ENCODE measurements at places on chromosomes 12 and 14.
A peak's percentile ranks its signal among the peaks of the same experiment; 100 is the strongest.

DNA sequence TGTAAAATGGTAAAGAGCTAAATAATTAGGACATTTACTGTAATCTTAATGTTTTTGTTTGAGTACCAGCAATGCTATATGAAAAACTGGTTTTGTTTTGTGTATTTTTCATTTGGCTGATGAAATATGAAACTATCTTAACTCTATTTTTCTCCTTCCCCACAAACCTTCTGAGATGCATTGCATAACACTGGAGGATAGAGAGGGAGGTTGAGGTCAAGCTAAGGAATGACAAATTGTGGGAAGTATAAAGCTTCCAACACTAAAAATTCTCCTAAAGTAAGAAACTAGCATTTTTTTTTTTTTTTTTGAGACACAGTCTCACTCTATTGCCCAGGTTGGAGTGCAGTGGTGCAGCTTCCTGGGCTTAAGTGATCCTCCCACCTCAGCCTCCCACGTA is 31.5 kb upstream of the SRP54 start:
- DNase-seq = no peak
- H3K4me3 ChIP-seq = no peak overlapping the region
- no peak overlapping the region for H3K27ac ChIP-seq
- no peaks in the 10 kb centered on the region for H3K4me1 ChIP-seq
- no peaks in the 10 kb centered on the region for H3K27me3 ChIP-seq
- peaks cover 44% of the 10 kb centered on the region for H3K36me3 ChIP-seq

DNA sequence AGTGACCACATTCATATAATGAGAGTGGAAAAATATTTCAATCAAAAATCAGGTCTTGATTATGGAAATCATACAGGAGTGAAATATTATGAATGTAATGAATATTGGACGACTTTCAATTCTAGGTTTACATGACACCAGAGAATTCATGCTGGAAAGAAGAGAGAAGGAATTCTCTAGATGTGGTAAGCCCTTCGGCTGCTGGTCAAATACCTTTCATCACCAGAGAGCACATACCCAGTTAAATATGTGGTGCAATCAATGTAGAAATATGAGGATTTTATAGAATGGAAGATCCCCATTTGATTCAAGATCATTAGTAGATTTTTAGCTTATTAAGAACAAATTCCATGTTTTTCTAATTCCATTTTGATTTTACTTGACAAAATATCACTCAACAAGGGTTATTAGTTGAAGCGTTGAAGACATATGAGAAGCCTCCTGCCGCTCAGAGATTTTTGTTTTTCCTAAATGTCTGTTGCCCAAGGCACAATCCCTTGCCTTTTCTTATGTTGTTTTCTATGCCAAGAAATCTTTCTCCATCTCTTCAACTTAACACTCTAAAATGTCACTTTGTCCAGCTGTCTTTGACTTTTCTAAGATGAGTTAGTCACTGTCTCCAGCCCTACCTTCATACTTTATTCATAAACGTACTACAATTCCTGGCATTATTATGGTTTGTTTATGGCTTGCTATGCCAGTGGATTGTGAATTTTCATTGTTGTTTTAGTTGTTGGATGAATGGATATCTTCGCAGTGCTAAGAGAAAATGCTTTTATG is 72.8 kb upstream of the ZDHHC17 start:
- H3K4me1 ChIP-seq = no peaks in the 10 kb centered on the region
- no peaks in the 10 kb centered on the region for H3K36me3 ChIP-seq
- no peak overlapping the region for H3K27ac ChIP-seq
- no peak overlapping the region for H3K4me3 ChIP-seq
- H3K27me3 ChIP-seq = no peaks in the 10 kb centered on the region

DNA sequence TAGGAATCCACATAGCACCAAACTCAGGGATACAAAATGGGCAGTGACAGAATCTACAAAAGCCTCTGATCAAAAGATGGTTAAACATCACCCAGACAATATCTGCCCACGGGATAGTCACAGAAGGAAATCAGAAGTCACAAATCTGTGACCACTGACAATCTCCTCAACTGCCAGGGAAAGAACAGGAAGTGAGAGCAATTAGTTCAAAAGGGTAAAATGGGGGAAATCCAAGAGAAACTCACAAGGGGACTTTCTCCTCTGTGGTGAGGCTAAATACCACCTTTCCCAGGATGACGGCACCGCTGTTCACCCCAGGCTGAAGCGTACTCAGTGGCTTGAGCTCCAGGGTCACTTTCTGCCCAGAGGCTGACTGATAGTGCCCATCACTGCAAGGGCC is 10.7 kb downstream of the TTC5 start:
- H3K27ac ChIP-seq = no peak overlapping the region
- peaks cover 3% of the 10 kb centered on the region for H3K4me1 ChIP-seq
- no peak for DNase-seq
- H3K4me3 ChIP-seq = no peak overlapping the region
- no peaks in the 10 kb centered on the region for H3K27me3 ChIP-seq

DNA sequence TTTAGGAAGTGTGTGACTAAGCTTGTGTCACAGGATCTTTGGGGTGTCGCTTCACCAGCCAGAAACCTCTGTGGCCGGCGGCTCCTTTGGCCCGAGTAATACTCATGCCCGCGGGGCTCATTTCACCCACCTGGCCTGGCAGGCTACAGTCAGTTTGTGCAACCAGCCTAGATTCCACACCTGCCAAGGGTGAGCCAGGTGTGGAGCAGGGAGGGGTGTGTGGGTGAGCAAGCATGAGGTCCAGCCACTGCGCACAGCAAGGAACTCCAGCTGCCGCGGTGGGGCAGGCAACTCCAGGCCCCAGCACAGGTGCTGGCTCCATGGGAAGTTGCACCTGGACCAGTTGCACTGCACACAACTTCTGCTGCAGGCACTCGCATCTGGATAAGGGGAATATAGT is 462.3 kb upstream of the LRFN5 start:
- no peak for DNase-seq
- no peak overlapping the region for H3K4me3 ChIP-seq
- H3K27ac ChIP-seq = no peak overlapping the region
- H3K36me3 ChIP-seq = no peaks in the 10 kb centered on the region
- H3K4me1 ChIP-seq = no peaks in the 10 kb centered on the region

GRCh38 chr12:107761502-107761904 is 566 bp upstream of the PRDM4 start:
- H3K27me3 ChIP-seq = no peaks in the 10 kb centered on the region
- peaks cover 31% of the 10 kb centered on the region for H3K4me1 ChIP-seq
- H3K27ac ChIP-seq = peak overlapping the region; percentile 71
- peaks cover 37% of the 10 kb centered on the region for H3K36me3 ChIP-seq
- no peak for DNase-seq
- H3K4me3 ChIP-seq = peak overlapping the region; percentile 91

DNA sequence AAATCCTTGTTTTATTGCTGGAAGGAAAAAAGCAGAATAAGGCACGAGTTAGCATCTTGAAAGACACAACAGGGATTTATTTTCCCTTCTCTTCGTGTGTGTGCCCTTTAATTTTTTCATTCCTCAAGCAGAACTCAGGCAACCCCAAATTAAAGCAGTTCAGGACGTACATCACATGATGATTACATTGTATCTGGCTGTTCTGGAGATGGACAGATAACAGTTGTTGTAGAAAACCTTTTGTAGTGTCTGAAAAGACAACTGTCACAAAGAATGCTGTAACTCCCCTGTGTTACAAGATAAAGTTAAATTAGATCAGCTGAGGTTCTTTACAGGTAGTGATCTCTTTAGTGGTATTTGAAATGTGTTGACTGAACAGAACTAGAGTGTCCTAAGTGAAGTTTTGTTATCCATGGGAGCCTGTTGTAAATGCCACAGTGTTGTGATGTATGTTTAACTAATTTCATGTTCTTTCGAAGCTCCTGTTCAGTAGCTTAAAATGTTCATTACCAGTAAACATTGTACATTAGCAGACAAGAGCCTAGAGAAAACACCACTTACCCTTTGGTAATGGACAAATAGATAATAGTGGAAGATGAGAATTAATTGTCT is 58.5 kb downstream of the TMTC2 start:
- DNase-seq = no peak
- H3K27ac ChIP-seq = no peak overlapping the region
- no peaks in the 10 kb centered on the region for H3K4me1 ChIP-seq
- no peak overlapping the region for H3K4me3 ChIP-seq
- no peaks in the 10 kb centered on the region for H3K27me3 ChIP-seq

- H3K27ac ChIP-seq = no peak overlapping the region
- DNase-seq = no peak
- no peaks in the 10 kb centered on the region for H3K27me3 ChIP-seq
- no peak overlapping the region for H3K4me3 ChIP-seq
- no peaks in the 10 kb centered on the region for H3K4me1 ChIP-seq
- no peaks in the 10 kb centered on the region for H3K36me3 ChIP-seq
These were observed 252.9 kb upstream of the NAV3 start for GRCh38 chr12:77577791-77578190.

DNA sequence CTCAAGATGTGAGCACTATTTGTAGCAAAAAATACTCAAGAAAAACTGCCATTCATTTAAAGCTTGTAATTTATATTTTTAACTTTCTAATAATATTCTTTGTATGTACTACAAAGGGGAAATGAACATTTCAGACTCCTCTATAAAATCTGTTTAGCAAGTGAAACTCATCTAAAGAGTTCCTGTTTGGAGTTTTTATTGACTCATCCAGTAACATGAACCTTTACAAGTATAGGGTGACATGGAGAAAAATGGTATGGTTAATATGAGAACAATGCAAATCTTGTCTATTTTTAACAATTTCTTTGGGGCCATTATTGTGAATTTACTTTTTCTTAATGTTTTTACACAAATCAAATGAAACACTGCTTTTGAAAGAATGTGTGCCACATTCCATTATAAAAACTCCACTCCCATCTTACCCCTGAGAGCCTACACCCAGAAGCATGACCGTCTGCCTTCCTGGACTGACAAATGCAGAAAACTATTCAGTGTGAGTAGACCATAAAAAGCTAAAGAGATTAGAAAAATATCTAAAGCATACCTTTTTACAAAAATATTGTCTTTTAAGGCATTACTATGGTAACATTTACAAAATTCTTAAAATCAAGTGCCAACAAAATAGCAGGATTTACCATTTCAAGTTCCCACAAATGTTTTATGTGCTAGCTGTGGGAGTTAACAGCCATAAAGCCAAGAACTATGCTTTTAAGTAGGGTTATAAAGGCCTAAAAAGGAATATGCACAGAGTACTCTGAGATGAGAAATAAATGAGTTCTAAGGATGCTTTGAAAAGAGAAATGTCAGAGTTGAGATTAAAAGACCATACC is 144.0 kb downstream of the ADAMTS20 start:
- H3K36me3 ChIP-seq = no peaks in the 10 kb centered on the region
- no peak overlapping the region for H3K4me3 ChIP-seq
- no peak for DNase-seq
- H3K27me3 ChIP-seq = no peaks in the 10 kb centered on the region
- no peaks in the 10 kb centered on the region for H3K4me1 ChIP-seq

DNA sequence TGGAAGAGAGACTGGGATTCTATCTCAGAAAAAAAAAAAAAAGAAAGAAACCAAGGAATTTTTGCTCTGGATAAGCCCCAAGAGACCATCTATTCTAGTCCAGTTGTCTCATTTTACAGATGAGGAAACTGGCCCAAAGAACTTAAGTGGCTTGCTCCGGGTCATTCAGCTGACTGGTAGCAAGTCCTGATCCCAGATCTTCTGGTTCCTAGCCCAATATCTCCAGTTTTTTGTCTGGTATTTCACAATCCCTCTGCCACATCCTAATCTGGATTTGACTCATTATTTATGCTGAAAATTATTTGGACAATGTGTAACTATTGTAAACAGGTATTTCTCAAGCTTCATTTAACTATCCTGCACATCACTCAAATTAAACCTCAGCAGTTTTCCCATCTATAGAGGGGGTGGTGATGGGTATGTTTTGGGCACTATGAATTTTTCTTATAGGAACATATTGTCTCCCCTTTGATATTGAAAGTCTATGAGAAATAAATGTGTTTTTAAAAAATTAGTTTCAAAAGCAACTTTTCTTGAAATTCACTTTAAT is 43.4 kb downstream of the PPP2R5E start:
- H3K27me3 ChIP-seq = no peaks in the 10 kb centered on the region
- no peak overlapping the region for H3K4me3 ChIP-seq
- peaks cover 34% of the 10 kb centered on the region for H3K36me3 ChIP-seq
- no peak for DNase-seq
- H3K27ac ChIP-seq = no peak overlapping the region

- no peak overlapping the region for H3K27ac ChIP-seq
- H3K4me1 ChIP-seq = peaks cover 14% of the 10 kb centered on the region
- H3K27me3 ChIP-seq = no peaks in the 10 kb centered on the region
- DNase-seq = no peak
- peaks cover 3% of the 10 kb centered on the region for H3K36me3 ChIP-seq
- no peak overlapping the region for H3K4me3 ChIP-seq
These were observed 110.3 kb downstream of the SLC38A1 start for GRCh38 chr12:46158501-46158900.

- no peaks in the 10 kb centered on the region for H3K27me3 ChIP-seq
- H3K36me3 ChIP-seq = no peaks in the 10 kb centered on the region
- H3K4me1 ChIP-seq = no peaks in the 10 kb centered on the region
- no peak for DNase-seq
These were observed 125.6 kb upstream of the NOS1 start for GRCh38 chr12:117486840-117487659.

GRCh38 chr12:85782711-85783110 is 53.5 kb downstream of the RASSF9 start:
- H3K4me1 ChIP-seq = no peaks in the 10 kb centered on the region
- H3K27ac ChIP-seq = no peak overlapping the region
- no peaks in the 10 kb centered on the region for H3K27me3 ChIP-seq
- H3K36me3 ChIP-seq = no peaks in the 10 kb centered on the region
- no peak for DNase-seq
- no peak overlapping the region for H3K4me3 ChIP-seq

- peaks cover 66% of the 10 kb centered on the region for H3K4me1 ChIP-seq
- H3K27ac ChIP-seq = no peak overlapping the region
- no peak overlapping the region for H3K4me3 ChIP-seq
These were observed 5.9 kb downstream of the HCAR1 start for GRCh38 chr12:122724641-122725243.

DNA sequence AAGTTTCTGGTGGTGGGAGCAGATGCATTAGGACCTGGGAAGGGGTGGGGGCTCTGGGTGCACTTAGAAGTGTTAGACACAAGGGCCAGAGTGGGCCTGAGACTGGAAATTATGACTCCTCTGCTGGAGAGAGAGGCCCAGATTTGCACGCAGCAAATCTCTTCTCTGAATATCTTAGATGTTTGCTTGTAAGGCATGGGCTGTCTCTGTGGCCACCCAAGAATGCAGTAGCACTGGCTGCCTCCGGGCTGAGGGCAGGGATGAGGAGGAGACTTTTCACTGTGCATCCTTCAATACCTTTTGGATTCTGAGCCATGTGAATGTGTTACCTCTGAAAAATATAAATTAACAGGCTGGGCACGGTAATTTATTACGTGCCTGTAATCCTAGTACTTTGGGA is 14.0 kb upstream of the RABGGTA start:
- DNase-seq = no peak
- H3K4me3 ChIP-seq = no peak overlapping the region
- H3K27me3 ChIP-seq = no peaks in the 10 kb centered on the region
- H3K4me1 ChIP-seq = peaks cover 18% of the 10 kb centered on the region
